ENCODE measurements at places on chromosomes 2 and 18.

- no peak for DNase-seq
These were observed 135.2 kb downstream of the MCFD2 start for GRCh38 chr2:46780411-46780800.

DNA sequence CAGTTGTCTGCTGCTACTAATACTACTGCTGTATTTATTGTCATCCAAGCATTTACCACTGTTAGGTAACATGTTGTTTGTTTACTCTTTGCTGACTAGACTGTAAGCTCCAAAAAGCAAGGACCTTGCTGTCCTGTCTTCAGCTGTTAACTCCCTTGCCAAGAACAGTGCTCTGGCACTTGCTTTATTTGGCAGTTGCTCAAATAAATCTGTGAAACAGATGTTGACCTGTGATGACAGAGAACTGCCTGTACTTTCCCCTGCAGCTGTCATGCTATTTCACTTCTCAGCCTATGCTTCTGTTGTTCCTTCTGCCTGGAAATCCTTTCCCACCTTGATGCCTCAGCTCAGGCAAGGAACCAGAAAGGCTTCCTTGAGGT, 181.2 kb downstream of the ATAD2B start:
- no peak for DNase-seq

DNA sequence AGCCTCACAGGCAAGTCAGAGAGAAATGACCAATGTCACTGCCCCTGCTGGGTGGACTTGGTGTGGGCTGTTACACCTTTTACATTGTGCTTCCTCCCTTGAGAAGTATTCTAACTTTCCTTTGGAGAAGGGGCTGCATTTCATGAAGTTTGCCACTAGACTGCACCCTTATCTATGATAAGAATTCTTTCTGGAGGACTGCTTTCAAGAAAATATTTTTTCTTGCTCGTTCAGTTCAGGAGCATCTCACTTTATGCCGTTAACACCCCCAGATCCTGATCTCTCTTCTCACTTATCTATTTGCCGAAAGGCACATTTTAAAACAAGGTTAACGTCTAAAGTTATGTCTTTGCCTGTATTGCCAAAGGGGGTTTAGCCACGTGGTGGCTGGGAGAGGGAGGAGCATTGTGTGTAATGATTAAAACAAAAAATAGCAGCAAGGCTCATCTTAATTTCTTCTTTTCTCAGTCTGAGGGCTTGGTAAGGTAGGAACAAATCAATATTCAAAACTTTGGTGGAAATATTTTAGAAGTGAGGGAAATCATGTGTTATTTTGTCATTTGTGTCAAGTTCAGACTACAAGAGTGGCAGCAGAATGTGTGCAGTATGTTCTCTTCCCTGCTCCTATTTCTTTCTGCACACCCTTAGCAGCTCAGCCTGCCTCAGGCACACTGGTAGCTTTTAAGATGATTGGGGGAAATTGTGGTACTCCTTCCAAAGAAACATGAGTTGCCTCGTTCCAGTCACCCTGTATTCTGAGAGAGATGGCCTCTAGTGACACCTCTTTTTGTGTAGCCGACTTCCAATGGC, 1.6 kb upstream of the IGFBP5 start:
- no peak for DNase-seq

GRCh38 chr2:12493031-12493513, 223.7 kb upstream of the TRIB2 start:
- DNase-seq: no peak

- no peak for DNase-seq
These were observed 135.5 kb upstream of the CXCR4 start for GRCh38 chr2:136253288-136254004.

- DNase-seq: no peak
These were observed 1024.9 kb downstream of the BCL11A start for GRCh38 chr2:59528525-59528924.

DNA sequence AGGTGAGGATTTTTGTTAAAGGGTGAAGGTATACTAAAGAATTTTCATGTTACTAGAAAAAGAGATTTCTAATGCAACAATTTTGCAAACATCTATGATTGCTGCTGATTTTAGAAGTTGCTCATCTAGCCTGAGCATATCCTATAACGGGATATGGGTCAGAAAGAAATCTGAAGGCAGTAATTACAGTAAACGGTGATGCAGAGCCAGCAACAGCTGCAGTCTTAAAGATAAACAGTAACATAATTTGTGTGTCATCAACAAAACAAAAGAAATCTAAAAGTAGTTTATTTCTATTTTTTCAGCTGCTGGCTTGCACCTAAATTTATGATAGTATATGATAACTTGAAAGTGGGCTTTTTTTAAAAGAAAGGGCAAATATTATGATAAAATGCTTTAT, 215.7 kb downstream of the SLC4A10 start:
- DNase-seq: no peak

DNA sequence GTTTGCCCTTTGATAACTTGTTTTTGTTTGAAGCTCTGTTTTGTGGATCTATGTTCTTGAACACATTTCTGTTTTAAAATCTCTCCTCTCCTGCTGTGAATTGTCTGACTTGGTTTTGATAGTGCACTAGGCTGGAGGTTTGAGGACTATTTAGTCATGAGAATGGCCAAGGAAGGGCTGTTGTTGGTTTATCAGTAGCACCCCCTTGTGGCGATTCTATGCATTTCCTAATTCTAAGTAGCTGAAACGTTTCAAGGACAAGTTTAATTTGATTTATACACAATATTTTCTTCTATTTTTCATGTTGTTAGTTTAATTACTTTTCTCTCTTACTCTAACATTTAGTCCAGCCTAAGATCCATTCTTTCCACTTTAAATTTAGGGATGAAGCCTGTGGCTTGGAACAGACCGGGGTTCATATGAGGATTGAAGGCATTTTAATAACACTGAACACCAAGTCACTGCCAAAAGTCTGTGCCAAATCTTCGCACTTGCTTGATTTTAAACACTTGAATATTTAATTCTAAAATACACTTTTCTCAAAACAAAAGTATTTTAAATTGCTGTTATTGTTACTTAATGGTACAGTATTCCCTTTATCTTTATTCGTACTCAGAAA, 166.0 kb downstream of the SOCS6 start:
- DNase-seq: no peak

DNA sequence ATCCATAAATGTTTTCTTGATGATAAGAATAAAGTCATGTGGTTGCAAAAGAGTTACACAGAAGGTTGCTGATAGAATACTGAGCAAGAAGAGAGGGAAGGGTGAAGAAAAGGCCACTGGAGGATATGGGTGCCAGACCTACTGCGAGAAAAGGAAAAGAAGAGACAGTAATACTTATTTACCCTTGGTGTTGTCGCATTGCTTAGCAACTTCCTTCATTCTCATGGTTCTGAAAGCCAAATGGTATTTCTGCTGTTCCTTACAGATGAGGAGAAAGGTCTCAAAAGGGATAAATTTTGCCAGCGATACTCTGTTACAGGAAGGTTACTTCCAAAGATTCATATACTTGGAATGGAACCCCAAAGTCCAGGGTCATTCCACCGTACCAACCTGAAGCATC, 62.5 kb downstream of the LHCGR start:
- DNase-seq: no peak

GRCh38 chr2:222447131-222447530, 22.8 kb downstream of the SGPP2 start:
- DNase-seq: no peak

DNA sequence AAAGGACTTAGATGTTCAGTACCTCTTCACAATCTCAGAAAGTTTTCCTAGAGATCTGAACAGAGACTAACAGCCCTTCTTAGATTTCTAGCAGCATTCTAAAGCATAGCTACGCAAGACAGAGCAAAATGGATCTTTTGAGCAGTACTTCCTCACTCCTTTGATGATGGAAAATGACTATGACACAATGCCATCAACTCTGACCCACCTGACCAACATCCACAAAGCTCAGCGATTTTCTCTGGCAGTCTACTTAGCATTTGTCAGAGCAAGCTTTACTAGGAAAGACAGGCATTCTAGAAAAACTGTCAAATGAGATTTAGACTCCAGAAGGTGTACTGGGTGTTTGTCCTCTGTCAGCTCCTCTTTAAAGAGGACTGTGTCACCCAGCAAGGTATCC, 180.9 kb upstream of the ACVR2A start:
- no peak for DNase-seq

DNA sequence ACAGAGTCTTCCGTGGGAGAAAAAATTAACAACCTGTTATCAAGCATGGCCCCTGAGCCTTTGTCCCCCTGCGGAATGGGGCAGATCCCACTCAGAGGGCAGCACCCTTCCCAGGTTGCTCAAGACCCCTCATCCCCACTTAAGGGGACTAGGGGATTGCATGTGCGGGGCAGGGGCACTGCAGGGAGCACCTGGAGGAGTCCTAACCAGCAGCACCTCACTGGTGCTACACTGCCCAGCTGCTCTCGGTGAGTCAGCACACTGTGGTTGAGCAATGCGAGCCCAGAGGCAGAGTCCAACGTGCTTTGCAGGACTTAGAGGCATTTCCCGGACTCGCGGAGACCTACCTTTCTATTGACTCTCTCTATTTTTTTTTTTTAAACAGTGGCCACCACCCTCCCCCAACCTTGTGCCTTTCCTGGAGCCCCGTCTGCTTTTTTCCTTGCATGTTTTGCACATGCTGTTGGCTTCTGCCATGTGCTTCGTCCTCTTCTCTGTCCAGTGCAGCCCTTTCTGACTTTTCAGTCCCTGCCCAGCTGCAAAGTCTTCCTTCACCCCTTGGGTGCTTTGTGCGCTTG, 74.0 kb downstream of the IL1R2 start:
- DNase-seq: no peak

DNA sequence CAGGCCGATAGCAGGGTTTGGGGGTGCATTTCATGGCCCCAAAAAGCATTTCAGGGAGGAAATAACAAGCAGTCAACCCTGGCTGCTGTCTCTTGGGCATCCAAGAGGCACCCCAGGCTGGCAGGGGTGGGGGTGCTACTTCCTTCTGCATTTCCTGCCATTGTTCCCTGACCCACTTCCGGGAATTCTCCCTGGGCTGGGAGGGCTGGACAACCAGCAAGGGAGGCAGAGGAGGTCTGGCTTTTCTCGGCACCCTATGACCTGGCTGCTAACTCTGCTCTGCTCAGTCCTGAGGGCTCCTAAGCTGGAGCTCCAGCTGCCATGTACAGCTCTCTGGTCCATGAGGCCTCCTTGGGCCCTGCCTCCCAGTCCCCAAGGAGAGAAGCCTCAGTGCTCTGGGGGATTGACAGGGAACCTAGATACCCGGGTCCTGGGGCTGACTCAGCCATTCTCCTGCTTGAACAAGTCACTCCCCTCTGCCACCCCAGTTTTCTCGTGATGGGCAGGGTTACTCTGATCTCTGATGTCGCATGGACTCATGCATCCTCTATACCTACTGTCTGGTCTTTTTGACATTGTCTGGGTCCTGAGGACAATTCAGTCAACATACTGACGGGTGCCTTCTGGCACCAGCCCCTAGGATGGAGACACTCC, 47.2 kb downstream of the DYSF start:
- DNase-seq: no peak

- no peak for DNase-seq
These were observed 13.2 kb downstream of the ARL4C start for GRCh38 chr2:234483568-234484251.

DNA sequence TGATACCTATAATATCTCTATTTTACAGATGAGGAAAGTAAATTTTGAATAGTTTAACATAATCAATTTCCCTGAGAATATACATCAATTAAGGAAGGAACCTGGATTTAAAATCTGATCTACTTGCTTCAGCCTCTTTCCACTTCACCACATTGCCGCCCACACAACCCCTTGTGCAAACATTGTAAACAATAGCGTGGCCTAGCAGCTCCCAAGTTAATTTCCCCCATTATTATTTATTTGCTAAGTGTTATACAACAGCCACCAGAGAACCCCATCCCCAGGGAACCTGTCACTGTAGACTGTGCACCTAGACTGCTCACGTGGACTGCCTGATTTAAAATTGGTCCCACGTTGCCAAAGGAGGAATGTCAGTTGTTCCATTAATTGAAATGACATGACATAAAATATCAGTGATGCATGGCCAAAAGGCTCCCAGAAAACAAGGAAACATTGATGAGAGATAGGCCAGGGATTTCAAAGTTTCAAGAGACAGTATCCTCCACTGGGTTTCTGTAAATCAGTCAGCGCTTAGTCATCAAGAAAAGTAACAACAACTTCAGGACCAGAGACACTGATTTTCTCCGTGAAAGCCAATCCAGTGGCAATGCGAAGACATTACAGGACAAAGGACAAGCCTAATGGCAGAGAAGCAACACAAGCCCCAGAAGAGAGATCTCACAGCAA, 41.3 kb downstream of the SCG2 start:
- DNase-seq: no peak

- DNase-seq: no peak
These were observed 118.0 kb upstream of the HS6ST1 start for GRCh38 chr2:128436479-128437203.

DNA sequence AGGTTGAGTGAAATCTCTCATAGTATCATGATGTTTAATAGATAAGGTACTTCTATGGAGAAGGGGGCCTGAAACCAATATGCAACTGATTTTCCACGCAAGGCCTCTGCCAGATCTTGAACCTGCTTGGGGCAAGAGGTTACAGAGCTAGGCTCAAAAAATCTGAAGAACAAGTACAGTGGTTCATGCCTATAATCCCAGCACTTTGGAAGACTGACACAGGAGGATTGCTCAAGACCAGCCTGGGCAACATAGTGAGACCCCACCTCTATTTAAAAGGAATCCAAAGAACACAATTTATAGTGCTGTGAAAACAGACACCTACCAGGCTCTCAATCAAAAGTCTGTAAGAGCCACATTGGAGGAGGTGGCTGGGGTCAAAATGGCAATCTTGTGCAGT, 28.6 kb downstream of the HADHA start:
- DNase-seq: no peak

DNA sequence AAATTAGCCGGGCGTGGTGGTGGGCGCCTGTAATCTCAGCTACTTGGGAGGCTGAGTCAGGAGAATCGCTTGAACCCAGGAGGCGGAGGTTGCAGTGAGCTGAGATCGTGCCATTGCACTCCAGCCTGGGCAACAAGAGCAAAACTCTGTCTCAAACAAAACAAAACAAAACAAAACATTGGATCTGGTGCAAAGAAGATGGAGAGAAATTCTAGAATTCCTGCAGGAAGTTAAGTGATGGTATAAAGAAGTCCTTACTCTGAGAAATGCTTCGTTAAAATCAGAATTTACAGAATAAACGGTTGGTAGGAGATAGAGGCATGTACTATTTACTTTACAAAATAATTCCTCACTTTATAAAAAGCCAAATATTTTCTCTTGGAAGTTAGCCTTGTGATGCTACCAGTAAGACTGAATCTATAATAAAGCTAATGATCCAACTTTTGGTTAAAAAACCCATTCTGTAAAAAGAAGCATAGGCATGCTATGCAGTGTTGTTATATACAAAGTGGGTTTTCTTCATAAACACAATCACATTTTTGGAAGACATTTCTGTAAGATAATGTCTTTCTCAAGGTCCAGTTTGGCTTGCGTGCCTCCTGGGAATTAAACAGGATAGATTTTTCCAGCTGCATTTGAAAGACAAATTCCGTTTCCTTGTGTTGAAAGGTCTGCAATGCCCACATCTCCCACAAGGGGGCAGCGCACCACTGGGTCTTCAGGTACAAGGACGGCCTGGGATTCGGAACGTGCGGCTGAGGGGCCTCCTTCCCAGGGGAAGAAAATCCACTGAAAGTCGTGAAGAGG, 35.6 kb upstream of the PNO1 start:
- no peak for DNase-seq
